ENCODE measurements at places on chromosomes 16 and 17. TPM values are rescaled to one million over a fixed set of nuclear protein-coding genes. Genes with fewer than 3 reads are reported as not detected.

- no peaks in the 10 kb centered on the region for H3K27me3 ChIP-seq
- no peak overlapping the region for H3K4me3 ChIP-seq
- DNase-seq, result no peak
- H3K36me3 ChIP-seq, result peaks cover 26% of the 10 kb centered on the region
Observed at GRCh38 chr17:21015564-21015963, 27.2 kb downstream of the USP22 start.

- H3K4me1 ChIP-seq, result no peaks in the 10 kb centered on the region
- no peak overlapping the region for H3K27ac ChIP-seq
- no peak overlapping the region for H3K4me3 ChIP-seq
- no peak for DNase-seq
Observed at GRCh38 chr16:12544477-12545296, 259.0 kb downstream of the CPPED1 start.

DNA sequence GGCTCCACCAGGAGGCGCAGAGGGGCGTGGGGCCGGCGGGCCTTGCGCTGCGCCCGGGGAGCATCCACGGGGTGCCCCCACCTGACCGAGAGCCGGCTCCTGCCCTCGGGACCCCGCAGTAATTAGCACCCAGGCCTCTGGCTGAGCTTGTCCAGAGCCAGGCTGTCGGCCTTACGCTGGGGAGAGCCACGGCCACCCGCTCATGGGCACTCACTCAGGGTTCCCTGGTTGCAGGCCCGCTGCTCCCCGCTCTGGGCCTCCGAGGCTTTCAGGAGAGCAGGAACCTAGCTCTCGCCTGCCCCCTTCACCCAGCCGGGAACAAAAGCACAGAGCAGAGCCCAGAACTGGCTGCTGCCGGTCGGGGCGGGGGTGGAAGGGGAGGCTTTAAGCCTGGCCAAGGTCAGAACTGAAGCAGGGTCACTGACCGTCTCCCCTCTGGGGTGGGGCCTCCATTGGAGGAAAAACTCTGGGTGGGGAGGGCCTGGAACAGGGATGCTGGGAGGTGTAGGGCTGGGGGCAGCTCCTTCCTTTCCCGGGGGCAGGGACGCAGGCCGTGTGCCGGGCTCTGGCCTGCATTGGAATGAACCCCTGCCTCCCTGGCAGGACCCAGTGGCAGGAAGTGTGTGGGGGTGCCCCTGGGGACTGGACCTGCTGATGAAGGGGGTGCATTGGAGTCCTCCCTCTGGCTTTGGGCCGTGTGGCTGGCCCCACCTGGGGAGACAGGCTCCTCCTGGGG, 12.3 kb downstream of the GLIS2 start:
- no peaks in the 10 kb centered on the region for H3K27me3 ChIP-seq
- H3K4me1 ChIP-seq, result peaks cover 9% of the 10 kb centered on the region
- peak overlapping the region; percentile 40 for H3K4me3 ChIP-seq
- H3K27ac ChIP-seq, result peak overlapping the region; percentile 73

GRCh38 chr17:45640141-45640850, 143.8 kb upstream of the CRHR1 start:
- no peak overlapping the region for H3K4me3 ChIP-seq
- H3K27ac ChIP-seq, result no peak overlapping the region
- no peaks in the 10 kb centered on the region for H3K4me1 ChIP-seq

DNA sequence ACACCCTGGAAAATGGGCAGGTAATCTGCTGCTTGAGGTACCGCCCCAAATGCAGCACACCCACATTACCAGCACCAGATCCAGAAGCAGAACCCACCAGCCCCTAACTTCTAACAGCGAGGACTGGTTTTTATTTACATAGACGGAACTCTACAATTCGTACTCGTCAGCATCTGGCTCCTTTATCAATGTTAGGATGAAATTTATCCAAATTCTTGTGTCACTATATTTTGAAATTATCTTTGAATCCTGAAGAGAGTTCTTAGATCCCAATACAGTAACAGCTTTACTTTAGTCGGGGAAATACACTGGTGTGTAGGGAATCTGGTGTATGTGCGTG, 332 bp upstream of the ALG1 start:
- H3K27ac ChIP-seq, result peak overlapping the region; percentile 60
- no peaks in the 10 kb centered on the region for H3K4me1 ChIP-seq
- no peak for DNase-seq
- no peaks in the 10 kb centered on the region for H3K36me3 ChIP-seq
- H3K4me3 ChIP-seq, result peak overlapping the region; percentile 68

DNA sequence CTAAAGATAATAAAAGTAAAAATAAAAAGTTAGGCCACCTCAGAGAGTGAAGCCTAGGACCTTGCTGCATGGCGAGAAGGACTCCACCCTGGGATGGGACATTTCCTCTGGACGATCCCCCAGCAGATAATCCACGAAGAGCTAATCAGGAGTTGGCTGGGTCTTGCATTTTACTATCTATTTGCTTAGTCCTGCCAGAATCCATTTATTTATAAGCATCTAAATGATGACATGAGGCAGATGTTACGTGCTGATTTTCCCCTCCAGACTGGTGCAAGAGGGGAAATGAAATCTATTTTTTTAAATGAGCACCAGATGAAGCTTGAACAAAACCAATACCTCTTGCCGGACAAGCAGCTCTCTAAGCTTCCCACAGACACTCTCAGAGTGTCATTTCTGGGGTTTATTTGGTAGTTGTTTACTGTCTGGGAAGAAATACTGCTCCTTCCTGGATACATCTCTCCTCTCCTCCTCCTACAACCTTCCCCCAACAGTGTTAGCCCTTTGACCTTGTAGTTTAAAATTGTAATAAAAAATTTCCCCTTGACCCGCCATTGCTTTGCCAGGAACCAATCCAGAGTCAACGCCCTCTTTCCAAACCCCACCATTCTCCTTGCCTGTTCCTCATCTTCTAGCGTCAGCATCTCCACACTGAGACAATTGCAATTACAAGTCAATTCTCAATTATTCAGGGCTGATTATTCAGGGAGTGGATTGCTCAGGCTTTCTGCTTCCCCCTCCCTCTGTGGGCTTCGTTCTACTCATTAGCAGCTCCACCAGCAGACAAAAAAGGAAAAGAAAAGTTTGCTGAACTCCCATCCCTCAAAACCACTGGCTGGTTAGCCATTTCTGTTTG, 63.0 kb downstream of the GSG1L start:
- no peaks in the 10 kb centered on the region for H3K36me3 ChIP-seq
- no peak overlapping the region for H3K4me3 ChIP-seq
- no peaks in the 10 kb centered on the region for H3K27me3 ChIP-seq
- no peaks in the 10 kb centered on the region for H3K4me1 ChIP-seq

DNA sequence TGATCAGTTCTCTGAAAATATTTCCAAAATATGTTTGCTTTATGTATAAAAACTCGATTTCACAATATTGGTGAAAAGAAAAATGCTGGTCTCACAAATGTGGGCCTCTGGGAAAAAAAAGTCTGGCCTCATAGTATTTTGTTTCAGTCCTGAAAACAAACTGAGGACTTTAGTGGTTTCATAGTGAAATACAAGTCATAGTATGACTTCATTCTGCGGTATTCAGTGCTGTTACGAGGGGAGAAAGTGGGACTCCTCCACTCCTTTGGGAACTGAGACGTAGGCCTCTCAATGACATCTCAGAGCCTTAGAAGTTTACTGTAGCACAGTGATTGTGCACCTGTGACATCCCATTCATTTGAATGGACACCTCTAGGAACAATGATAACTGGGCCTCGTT, 56.0 kb downstream of the CYB561 start:
- H3K4me3 ChIP-seq, result no peak overlapping the region
- H3K36me3 ChIP-seq, result no peaks in the 10 kb centered on the region
- no peaks in the 10 kb centered on the region for H3K4me1 ChIP-seq

- no peak overlapping the region for H3K4me3 ChIP-seq
- no peak overlapping the region for H3K27ac ChIP-seq
- DNase-seq, result no peak
- H3K36me3 ChIP-seq, result no peaks in the 10 kb centered on the region
Observed at GRCh38 chr16:5903832-5904231, 806.2 kb upstream of the EEF2KMT start.

- no peaks in the 10 kb centered on the region for H3K27me3 ChIP-seq
- H3K4me3 ChIP-seq, result no peak overlapping the region
- H3K27ac ChIP-seq, result peak overlapping the region; percentile 63
- H3K4me1 ChIP-seq, result peaks cover 17% of the 10 kb centered on the region
- no peaks in the 10 kb centered on the region for H3K36me3 ChIP-seq
- DNase-seq, result peak; percentile 78
Observed at GRCh38 chr16:17345043-17345442, 125.7 kb downstream of the XYLT1 start.

- H3K4me1 ChIP-seq, result no peaks in the 10 kb centered on the region
- H3K27me3 ChIP-seq, result no peaks in the 10 kb centered on the region
- no peaks in the 10 kb centered on the region for H3K36me3 ChIP-seq
- H3K27ac ChIP-seq, result peak overlapping the region; percentile 70
Observed at GRCh38 chr17:50421308-50422051, 4.5 kb upstream of the ACSF2 start.

GRCh38 chr17:82013341-82013740, 9.3 kb downstream of the CENPX start:
- no peaks in the 10 kb centered on the region for H3K27me3 ChIP-seq
- peak overlapping the region; percentile 48 for H3K27ac ChIP-seq
- no peak overlapping the region for H3K4me3 ChIP-seq

DNA sequence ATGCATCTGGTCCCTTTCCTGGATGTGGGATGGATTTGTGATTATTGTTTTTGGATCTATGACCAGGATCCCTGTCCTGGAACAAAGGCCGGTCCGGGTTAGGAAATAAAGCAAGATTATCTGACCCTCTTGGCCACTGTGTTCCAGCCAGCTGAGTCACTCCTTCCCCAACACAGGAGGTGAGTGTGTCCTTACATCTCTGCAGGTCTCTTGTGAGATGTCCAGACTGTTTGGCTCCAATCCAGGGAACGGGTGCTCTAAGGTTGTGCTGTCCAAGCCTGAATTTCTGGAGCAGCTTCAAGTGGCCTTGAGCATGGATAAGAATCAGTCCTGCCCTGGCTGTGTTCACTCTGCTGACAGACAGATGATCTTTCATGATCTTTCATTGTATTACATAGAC, 136.5 kb upstream of the CCL2 start:
- H3K36me3 ChIP-seq, result no peaks in the 10 kb centered on the region
- H3K27me3 ChIP-seq, result no peaks in the 10 kb centered on the region
- no peak for DNase-seq
- H3K4me1 ChIP-seq, result no peaks in the 10 kb centered on the region

DNA sequence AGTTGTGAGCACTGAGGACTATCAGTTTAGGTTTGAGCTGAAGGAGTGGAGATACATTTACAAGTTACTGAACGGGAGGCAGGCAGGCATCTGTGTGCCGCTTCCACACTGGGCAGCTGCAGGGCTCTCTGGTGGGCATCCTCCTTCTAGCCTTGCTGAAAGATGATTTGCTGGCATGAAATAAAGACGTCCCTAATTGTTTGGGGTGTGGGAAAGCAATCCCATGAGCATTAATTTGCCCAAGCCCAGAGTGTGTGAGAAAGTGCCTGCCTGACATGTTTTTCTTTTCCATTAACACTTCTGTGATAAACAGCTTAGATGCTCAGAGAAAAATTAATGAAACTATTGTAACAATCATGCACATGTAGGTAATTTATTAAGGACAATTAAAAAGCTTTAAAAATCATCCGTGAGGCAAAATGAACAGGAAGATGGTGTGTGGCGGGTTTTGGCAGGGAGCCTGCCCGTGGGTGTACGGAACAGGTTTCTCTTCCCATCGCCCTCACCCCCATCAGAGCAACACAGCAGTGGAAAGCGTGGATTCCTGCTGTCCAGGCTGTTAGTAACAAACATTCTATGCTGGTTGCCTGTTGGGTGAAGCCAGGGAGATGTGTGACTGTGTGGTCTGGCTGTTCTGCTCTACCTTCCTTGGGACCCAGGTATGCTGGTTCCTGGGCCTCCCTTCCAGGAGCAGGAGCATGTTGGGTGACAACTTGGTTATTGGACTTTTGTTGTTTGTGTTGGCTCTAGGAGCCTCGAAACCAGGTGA, 191.9 kb downstream of the MSI2 start:
- no peak overlapping the region for H3K4me3 ChIP-seq
- no peaks in the 10 kb centered on the region for H3K4me1 ChIP-seq

- peaks cover 60% of the 10 kb centered on the region for H3K27me3 ChIP-seq
- DNase-seq, result no peak
- no peaks in the 10 kb centered on the region for H3K36me3 ChIP-seq
- H3K4me3 ChIP-seq, result peak overlapping the region; percentile 17
- H3K27ac ChIP-seq, result peak overlapping the region; percentile 72
- no peaks in the 10 kb centered on the region for H3K4me1 ChIP-seq
Observed at GRCh38 chr16:86499440-86499786, 10.9 kb upstream of the FOXF1 start.

DNA sequence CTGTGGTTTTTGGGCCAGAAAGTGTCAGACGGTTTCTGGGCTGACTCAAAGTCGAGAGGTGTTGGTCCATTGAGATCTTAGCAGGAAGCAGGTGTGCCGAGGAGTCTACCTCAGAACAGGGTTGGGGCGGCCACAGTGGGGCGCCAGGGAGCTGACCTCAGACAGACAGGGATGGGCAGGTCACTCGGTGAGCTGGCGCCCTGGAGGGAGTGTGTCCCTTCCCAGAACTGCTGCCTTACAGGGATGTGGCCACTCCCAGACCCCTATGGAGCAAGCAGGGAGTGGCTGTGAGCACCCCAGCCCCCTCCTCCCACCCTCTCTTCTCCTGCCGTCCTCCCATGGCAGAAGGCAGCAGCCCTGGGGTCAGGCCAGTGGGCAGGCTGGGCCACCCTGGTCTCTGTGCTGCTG, 14.0 kb upstream of the DPEP1 start:
- no peaks in the 10 kb centered on the region for H3K36me3 ChIP-seq
- H3K27me3 ChIP-seq, result no peaks in the 10 kb centered on the region
- H3K27ac ChIP-seq, result no peak overlapping the region
- H3K4me1 ChIP-seq, result no peaks in the 10 kb centered on the region

GRCh38 chr17:14882131-14882530, 383.0 kb downstream of the PMP22 start:
- no peaks in the 10 kb centered on the region for H3K27me3 ChIP-seq

DNA sequence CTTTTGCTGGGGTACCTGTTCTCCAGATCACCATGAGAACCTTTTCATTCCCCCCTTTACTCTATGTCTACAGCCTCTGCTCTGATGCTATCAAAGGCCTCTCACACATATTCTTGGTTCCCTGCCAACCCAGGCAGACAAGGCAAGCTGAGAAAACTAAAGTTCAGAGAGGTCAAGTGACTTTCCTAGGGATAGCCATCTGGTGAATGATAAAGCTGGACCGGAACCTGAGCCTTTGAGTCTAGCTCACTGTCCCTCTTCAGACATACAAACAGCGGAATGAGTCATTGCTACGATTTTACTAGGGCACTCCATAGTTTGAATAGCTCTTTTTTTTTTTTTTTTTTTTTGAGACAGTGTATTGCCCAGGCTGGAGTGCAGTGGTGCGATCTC, 73.3 kb downstream of the XYLT1 start:
- no peaks in the 10 kb centered on the region for H3K36me3 ChIP-seq
- peaks cover 22% of the 10 kb centered on the region for H3K4me1 ChIP-seq
- peak overlapping the region; percentile 55 for H3K27ac ChIP-seq

The C16orf92 gene
- total RNA-seq, result not detected

The TRPV3 gene
- not detected for total RNA-seq

The CES5A gene
- total RNA-seq, result not detected

The FZD2 gene
- total RNA-seq, result 10.1 TPM

The CDH16 gene
- not detected for total RNA-seq

The HSD11B2 gene
- 11.4 TPM for total RNA-seq
